Stimulated activated CD8-positive, alpha-beta memory T cell treated with anti-CD3 and anti-CD28 coated beads, Interleukin-15, amount 100 ng/mL, for 4 hours (primary cell): ENCODE measurements at places on chromosomes 12 and 14.

GRCh38 chr12:2624543-2625288 lies 170.1 kb upstream of the FKBP4 start:
- DNase-seq, result no peak

DNA sequence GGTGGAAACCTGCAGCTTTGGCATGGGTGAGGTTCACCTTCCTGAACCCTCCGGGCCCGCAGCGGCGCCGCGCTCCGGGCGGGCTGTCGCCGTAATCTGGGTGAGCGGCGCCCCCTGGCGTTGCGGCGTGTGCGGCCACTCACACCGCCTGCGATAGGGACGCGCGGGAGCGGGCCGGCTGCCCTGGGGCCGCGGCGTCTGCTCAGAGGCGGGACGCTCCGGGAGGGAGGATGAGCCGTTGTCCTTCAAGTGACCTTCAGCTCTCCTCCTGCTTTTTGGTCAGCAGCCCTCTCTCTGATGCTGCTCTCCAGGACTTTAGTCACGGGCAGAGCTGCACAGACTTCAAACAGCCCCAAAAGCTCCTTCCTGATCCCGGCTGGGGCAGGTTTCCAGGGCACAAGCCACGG lies 211.7 kb upstream of the FKBP4 start:
- DNase-seq, result no peak

DNA sequence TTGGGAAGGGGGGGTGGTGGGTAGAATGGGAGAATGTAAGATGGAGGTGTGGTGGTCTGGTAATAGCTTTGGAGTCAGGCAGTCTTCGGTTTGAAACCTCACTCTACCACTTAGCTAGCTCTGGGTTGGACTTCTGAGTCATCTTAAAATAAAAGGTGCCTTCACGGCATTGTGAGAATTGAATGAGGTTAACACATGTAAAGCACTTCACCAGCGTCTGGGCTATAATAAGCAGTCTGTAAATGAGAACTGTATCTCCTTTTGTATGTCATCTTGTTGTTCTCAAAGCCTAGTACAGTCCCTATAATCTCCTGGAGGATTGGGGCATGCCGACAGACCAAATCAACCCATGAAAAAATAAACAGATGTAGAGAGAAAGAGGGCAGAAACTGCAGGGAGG lies 11.2 kb downstream of the C2CD5 start:
- DNase-seq, result no peak

DNA sequence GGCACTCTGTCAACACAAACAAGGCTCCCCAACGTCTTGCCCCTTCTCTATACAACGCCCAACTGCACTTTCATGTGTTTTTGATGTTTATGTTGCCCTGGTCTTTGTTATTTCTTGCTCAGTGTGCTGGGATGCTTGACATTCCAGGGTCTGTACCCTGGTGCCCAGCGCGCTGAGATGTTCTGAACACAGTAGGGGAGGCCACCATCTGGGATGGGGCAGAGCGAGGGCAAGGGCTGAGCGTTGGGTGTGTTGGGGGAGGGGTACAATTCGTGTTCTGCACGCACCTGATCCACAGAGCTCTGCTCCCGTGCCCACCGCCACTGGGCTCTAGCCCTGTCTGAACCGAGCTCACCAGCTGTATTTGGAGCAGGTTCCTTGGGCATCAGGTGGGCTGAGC lies 52.9 kb downstream of the ISCA2 start:
- DNase-seq, result no peak

- no peak for DNase-seq
Observed at GRCh38 chr14:24071836-24072430, 571 bp downstream of the CPNE6 start.

DNA sequence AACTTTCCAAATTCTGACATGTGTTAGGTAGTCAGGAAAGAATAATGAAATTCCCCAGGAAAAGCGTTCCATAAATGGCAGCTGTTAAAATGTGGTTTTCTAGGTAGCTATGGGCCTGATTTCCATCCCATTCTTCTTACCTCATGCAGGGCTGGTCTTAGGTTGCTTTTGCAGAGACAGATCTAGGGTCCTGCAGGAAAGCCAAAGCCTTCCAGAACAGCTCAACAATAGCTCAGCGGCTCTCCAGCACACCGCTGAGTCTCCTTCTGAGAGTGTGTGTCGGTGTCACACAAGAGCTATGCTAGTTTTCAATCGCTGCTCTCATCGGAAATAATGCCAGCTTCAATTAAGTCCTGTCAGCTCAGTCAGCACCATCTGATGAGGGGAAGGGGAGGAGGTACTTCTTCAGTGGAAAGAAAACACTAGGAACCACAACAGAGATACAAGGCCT lies 106.7 kb downstream of the TMEM30B start:
- no peak for DNase-seq

DNA sequence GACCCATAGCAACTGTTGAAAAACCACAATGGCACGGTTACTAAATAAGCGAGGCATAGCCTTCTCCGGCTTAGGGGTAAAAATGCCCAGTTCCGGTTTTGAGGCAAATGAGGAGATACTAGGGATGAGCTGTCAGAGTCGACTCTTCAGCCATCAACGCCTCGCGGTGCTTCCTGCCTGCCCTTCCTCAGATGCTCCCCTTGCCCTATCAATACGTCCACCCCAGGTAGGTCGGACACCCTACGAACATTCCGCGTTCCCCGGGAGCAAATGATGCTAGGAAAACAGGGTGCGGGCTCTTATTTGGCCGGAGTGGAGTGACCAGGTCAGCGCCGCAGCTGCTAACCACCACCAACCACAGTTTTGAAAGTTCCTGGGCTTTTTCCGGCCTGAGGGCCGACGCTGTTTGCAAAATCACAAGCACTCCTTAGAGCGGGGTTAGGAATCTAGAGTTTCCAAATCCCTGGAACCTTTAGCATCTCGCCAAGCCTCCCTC lies 1.2 kb downstream of the SRSF9 start:
- DNase-seq, result no peak

GRCh38 chr14:101820283-101820798 lies 58.8 kb downstream of the PPP2R5C start:
- DNase-seq, result no peak

- no peak for DNase-seq
Observed at GRCh38 chr12:91551927-91552326, 369.3 kb upstream of the DCN start.

GRCh38 chr12:2641761-2642160 lies 153.0 kb upstream of the FKBP4 start:
- no peak for DNase-seq

DNA sequence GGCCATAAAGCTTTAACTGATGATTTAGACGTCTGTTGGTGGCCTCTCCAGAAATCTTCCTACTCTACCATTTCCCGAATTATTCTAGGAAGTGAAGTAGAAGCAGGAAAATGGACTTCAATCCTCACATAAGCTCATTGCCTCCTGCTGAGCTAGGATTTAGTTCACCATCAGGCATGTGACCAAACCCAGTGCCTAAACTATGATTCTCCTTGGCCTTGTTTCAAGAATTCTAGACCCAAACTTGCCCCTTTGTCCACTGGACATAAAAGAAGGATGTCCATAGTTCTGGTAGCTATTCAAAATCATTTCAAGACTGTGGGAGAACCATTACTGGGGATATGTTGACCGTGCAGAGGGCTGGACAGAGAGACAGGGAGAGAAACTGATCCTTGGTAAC lies 105.8 kb downstream of the C12orf50 start:
- DNase-seq, result no peak

DNA sequence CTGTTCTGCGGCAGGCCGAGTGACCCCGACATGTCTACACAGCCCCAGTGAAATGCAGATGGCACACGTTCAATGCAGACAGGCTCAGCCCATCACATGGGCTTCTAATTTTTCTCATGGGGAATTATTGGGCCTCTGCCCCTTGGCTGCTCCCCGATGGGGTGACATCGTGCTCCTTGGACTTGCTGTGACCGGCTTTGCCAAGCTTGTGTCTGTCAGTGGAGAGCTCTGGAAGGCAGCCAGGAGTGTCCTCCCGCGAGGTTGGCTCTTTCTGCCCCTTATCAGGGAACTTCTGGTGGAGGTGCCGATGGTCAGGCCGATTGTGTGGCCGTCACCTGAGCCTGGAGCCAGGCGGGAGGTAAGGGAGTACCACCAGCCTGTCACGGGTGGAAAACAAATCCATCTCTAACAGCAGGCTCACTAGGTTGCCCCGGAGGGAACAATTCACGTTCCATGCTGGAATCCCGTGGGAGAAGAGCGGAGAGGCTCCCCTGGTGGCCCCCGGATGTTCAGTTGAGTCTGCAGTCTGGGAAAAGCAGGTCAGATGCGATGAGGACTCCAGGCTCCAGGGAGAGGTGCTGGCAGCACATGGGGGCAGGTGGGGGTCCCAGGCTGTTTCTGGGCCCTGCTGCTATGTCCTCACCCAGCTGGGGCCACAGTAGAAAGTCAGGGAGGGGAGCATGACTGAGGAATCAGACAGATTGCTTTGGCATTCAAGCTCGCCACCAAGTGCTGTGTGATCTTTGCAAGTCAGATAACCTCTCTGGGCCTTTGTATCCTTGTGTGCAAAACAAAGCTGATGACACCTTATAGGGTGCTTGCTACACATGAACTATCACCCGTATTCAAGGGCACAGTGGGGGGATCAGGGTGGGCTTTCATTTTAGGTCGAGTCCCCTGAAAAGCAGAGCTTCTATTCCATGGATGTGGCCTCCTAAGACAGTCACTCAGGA lies 43.2 kb upstream of the EML1 start:
- no peak for DNase-seq

DNA sequence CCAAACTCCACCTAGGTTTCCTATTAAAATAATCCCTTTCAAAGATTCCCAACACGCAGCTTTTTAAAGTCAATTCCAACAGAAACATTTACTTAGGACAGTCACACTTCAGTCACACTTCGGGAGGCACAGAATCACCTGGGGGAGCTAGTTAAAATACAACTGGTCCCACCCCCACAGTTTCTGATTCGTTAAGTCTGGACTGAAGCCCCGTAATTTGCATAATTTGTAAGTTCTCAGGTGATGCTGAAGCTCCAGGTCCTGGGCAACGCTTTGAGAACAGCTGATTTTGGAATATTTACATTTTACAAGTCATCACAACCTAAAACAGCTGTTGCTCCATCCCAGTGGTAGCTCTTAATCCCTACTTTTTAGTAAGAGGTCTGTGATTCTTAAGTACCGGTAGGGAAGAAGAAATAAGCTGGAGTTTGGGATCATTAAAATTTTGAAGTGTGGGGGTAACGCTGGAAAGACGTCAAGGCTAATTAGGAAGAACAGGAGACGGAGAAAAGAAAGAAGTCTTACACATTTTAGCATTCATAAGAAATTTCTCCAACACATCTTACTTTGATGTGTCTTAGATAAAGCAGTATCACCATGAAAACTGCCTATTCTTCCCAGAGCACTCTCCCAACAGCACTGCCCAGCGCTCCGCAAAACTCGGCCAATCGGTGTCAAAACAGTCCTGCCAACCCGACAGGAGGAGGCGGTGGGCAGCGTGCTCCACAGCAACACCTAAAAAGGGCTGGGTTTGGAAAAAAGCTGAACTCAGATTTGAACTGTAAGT lies 1.1 kb downstream of the IPO8 start:
- DNase-seq, result no peak

GRCh38 chr12:113766131-113766878 lies 199.8 kb downstream of the RBM19 start:
- no peak for DNase-seq

DNA sequence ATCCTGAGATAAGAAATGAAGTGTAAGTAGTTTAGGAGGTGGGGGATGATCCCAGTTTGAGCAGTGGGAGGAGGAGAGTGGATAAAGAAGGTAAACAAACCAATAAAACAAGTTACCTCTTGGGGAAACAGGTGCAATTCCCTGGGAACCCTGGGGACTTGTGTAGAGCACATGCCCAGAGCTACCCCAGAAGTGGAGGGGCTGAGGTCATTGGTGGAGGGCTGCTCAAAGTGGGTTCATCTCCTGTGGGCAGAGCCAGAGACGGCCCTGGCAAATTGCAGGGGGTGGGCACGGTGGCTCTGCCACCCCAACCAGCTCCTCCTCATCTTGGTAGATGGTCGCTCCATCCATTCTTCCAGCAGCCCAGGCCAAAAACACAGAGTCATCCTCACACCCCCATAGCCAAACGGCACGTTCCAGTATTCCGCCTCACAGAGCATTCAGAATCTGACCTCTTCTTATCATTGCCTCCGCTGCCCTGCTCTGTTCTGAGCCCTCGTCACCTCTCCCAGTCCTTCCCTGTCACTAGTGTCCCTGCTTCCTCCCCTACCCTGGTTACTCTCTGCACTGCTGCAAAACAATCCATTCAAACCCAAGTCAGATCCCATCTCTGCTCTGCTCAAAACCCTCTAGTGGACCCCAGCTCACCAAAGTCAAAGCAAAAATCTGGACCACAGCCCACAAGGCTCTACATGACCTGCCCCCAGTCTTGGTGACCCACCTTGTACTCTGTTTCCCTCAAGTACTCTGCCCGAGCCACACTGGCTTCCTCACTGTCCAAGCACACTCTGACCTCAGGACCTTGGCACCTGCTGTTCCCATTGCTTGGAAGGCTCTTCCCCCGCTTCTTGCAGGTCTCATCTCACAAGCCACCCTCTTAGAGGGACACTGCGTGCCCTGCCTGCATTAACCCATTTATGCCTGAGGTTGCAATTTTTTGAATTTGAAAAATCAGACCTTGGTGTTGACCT lies 5.5 kb downstream of the CYP46A1 start:
- no peak for DNase-seq

GRCh38 chr14:106790189-106791036 lies 1264.0 kb downstream of the TMEM121 start:
- peak; percentile 34 for DNase-seq
